CD8-positive, alpha-beta T cell (primary cell): ENCODE measurements at places on chromosomes 5 and 9.
A peak's percentile ranks its signal among the peaks of the same experiment; 100 is the strongest.

GRCh38 chr9:37955781-37956422 is 52.0 kb upstream of the SLC25A51 start:
- DNase-seq, result no peak

GRCh38 chr5:154956712-154957111 is 15.8 kb downstream of the MRPL22 start:
- DNase-seq, result no peak

DNA sequence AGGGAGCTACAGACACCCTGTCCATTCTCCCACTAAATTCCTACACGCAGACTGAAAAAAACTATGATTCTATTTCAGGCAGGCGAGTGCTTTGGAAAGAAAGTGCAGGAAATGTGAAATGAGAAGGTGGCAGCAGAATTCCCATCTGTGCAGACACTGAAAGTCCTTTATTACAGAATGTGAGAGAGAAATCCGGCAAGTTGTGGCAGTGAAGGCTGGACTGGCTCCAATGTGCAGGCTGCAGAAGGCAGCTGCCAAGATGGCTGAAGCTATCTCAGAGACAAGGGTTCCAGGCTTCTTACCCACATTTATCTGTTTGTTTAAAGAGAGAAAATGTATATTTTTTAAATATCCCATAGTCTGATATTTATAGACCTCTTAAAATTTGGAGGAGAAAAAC is 161.8 kb upstream of the VLDLR start:
- no peak for DNase-seq

- DNase-seq, result no peak
Observed at GRCh38 chr5:180495292-180495691, 1.1 kb downstream of the CNOT6 start.

GRCh38 chr9:100063185-100063584 is 35.6 kb downstream of the ERP44 start:
- no peak for DNase-seq

DNA sequence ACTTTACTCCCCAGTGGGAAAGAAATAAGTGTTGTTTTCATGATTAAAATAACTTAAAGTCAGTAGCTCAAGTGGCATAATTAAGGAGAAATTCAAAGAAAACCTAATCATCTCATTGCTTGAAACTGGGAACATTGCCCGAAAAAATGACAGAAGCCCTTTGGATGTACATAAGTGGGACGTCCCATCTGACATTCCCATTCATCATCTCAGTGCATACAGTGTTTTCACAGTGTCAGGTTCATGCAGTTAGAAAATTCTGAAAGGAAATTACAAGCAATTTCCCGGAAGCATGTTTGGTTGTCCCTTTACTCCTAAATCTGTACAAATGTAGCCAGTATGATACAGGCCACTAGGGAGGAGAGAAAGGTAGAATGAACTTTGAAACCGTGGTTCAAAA is 95.6 kb downstream of the ADAMTS16 start:
- no peak for DNase-seq

- DNase-seq, result no peak
Observed at GRCh38 chr5:109053995-109054417, 306.3 kb downstream of the FER start.

DNA sequence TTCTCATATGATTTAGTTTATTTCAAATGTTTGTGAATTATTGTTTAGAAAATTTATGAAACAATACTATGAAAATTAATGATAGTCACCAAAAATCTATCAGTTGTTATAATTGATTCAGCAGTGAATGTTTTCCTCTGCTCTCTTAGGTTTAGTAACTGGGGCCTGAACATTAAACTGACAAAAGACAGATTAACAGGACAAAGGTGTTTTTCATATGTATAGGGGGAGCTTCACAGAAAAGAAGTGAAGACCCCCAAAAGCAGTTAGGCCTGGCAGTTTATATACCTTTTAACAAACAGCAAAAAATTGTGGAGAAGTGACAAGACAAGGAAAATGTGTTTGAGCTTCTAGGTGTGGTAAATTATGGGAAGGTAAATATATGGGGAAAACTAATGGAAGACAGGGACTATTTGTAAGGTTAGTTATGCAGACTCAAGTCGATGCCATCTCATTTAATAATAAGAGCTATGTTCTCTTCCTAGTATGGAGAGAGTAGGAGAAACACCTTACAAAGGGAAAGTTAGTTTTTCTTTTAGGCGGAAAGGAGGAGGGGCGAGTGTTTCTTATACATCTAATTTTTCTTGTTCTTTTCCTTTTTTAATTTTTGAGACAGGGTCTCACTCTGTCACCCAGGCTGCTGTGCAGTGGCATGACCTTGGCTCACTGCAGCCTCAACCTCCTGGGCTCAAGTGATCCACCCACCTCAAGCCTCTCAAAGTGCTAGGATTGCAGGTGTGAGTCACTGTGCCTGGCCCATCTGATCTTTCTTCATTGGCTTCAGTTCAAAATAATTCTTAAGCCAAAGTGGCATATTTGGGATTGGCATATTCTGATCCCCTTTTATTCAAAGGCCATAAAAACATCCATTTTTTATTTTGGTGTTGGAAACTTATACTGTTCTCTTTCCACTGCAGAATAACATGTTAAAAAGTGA is 77.8 kb downstream of the C9orf153 start:
- no peak for DNase-seq

DNA sequence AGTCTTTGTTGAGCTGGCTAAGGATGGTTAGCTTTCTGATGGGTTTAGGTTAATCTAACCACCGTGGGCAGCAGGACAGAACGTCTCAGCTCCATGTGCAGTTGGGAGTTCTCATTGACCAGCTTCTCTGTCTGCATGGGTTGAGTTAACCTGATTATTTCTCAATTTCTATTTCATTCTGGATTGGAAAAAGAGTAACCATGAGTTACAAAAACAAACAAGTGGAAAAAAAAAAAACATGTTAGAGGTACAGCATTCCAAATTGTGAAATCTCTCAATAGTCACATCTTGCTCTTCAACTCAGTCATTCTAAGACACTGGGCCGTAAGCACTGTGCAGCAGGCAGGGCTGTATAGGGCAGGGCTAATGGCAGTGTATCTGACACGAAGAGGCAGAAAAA is 343.7 kb upstream of the KLF4 start:
- no peak for DNase-seq

- DNase-seq, result no peak
Observed at GRCh38 chr5:57577432-57578175, 95.0 kb upstream of the ACTBL2 start.

DNA sequence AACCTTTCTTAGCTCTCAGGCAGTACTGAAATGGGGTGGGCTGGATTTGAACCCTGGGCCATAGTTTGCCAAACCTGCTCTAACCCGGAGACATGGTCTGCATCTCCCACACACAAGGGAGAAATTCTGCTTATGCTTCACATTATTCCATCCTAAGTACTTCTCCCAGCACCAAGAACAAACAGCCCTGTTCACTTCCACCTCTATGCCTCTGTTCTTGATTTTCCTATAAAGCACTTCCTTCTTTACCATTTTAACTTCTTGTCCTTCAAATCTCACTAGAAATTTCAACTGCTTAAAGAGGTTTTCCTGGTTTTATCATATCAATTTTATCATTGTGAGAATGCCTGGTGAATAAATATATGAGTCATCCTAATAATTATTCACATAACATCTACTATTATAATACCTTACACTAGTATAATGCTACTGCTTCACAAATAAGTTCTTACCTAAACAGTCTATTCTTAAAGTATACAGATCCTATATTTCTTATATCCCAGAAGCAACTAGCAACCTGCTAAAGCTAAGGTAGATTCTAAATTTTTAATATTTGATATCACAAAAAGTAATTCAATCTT is 12.7 kb downstream of the FEM1C start:
- DNase-seq, result no peak

GRCh38 chr9:136314944-136315343 is 11.1 kb upstream of the CCDC187 start:
- no peak for DNase-seq

- DNase-seq, result peak; percentile 41
Observed at GRCh38 chr9:126490871-126491567, 122.7 kb upstream of the LMX1B start.

GRCh38 chr5:179768326-179769085 is 25.3 kb upstream of the LTC4S start:
- DNase-seq, result no peak

DNA sequence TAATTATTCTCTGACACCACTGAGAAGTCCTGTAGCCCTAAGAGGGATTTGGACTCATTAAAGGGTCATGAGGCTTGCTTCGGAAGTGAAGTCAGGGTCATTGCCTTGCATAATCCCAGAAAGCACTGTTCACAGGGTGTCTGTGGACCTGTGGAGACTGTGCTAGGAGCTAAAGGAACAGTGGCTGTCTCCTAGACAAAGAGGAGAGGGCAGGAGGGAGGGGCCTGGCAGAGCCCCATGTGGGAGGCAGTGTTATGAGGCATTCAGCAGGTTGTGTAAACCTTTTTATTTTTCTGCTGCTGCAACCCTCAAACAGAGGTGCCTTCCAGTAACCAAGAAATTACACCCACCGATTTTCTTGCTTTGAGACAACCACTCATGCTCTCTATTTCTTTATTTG is 3.3 kb downstream of the TMEM174 start:
- DNase-seq, result no peak

- no peak for DNase-seq
Observed at GRCh38 chr9:135065151-135065550, 22.3 kb upstream of the OLFM1 start.

DNA sequence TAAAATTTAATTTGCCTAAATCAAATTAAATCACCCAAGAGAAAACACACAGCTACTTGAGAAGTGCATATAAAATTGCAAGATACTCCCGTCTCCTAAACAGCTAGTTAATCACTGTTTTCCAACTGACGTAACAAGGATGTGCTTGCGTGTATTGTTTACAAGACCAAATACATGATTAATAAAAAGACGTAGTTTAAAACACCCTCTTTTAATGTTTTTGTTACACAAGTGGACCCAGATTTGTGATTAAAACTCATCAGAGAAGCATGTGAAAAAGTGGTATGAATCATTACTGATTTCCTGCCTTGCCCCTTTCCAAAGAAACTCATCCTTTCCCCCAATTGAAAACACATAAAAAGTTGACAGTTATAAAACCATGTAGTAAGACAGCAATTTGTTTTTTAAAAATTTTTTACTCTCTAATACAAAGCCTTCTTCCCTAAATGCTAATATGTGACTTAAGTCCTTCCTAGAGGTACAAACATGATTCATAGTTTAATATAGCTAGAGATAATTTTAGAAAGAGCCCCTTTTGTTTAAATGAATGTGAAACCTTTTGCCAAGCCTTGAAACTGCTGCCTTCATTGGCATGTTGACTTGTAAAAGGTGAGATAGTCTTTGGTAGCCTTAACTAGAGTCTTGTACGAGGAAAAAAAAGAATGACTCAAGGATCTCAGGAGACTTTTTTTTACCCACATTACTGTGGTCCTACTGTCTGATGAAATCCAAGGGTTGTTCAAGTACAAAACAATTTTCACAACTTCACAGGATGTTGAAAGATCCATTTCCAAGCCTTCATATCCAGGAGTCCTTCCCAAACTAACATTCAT is 61.4 kb upstream of the FST start:
- no peak for DNase-seq

DNA sequence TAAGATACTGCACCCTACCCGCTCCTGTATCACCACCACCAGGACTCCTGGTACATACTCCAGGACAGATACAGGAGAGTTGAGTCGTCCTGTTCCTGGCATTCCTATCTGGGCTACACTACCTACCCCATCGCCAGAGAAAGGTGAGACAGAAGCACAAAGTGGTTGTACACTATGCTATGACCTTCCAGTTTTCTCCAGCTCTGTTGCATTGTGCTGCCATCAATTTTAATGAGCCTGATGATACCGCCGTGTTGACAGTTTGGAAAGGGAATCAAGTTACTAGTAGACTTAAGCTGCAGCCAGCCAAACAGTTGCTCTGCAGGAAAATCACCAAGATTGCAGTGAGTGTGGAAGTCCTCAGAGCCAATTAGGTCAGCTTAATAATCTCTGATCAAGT is 35.2 kb downstream of the ANP32B start:
- no peak for DNase-seq

GRCh38 chr5:134116789-134117761 is 2.6 kb downstream of the TCF7 start:
- peak; percentile 55 for DNase-seq

DNA sequence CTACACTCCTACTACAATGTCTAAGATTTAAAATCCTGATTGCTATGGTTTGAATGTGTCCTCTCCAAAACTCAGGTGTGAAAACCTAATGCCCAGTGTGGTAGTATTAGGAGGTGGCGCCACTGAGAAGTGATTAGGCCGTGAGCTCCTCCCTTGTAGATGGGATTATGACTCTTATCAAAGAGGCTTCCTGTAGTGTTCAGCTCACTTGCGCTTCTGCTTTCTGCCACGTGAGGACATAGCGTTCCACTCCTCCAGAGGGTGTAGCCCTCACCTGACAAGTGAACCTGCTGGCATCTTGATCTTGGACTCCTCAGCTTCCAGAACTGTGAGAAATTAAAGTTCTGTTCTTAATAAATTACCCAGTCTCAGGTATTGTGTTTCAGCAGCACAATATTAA is 33.0 kb upstream of the WHRN start:
- no peak for DNase-seq

DNA sequence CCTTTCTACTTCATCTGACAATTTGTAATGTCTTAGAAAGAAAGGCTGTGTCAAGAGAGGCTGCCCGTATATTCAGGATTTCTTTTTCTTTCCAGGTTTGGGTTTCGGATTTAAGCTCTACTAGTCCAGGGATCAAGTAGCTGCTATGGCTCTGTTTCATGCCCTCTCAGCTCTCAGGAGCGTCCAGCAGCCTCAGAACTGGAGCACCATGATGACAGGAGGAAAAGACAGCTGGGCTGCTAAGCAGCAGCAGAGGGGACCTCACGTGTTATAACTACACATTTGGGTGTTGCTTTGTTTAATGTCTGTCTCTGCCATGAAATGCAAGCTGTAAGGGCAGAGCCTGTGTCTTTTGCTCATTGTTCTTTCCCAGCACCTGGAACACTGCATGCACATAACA is 28.5 kb downstream of the TBC1D2 start:
- DNase-seq, result no peak

DNA sequence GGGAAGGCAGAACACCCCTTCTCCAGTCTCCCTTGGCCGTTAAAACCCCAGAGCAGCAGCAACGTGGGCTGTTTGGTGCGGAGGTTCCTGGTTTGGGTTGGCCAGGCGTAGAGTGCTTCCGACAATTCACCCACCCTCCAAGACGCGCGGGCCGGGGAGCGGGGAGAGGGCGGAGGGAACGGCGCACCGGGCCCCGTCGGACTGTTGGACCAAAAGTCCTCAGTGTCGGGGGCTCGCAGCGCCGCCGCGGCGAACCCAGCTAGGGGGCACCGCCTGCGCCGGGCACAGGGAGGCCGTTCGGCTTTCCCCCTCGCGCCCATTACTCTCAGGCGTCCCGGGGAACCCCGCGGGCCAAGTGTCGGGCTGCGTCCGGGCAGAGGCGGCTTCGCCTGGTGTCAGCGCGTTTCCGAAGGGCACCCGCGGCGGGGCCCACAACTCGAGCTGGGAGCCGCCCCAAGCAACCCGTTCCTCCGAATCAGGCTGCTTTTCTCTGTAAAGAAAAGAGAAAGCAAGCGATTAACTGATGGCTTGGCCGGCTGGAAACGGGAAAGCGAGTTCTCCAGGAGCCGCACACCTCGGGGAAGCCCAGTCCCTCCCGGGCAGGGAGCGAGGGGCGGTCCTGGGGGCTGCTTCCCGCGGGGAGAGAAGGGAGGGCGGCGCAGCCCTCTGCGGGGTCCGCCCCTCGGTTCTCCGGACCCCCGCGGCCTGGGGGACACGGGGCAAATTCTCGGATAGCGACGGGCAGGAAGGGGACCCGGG is 145.5 kb downstream of the ERCC6L2 start:
- DNase-seq, result peak; percentile 39

- no peak for DNase-seq
Observed at GRCh38 chr5:137822158-137822764, 45.4 kb upstream of the MYOT start.
